Activated T-helper 1 cell treated with anti-CD3 and anti-CD28 coated beads, Interleukin-2, amount 50 U/mL, for 16 hours (primary cell): ENCODE measurements at places on chromosomes 2 and 18.

DNA sequence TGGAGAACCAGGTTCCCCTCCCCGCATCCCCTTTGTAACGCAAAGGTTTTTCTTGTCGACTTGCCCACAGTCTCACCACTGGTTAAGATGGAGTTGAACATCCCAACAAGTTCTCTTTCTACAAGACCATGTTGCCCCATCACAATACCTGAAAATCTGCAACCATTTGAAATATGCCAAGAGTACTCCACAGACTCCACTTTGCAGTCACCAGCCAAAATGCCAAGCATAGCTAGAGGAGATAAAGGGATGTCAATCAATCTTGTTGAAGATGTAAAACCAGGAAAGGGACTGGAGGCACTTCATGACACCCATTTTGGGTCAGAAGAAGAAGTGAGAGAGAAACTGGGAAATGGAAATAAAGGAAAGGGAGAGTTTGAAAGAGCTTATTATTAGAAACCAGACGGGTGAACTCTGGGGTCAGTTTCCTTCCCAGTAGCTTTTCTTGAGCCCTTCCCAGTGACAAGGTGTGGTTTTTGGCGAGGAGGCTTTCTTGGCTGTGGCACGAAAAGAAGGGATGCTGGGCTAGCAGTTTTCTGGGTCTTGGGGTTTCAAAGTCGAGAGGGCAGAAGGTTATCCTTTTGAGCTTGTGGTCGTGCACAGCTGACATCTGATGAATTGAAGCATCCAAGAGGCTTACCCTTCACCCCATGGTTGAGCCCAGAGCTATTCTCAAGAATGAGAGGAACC lies 79.3 kb downstream of the ACAA2 start:
- DNase-seq: no peak

- no peak for DNase-seq
These were observed 54.8 kb downstream of the SEMA4F start for GRCh38 chr2:74708883-74709282.

GRCh38 chr2:165462443-165462842 lies 7.1 kb upstream of the CSRNP3 start:
- DNase-seq: no peak

- no peak for DNase-seq
These were observed 152.4 kb downstream of the MGAT5 start for GRCh38 chr2:134406311-134406710.

GRCh38 chr2:58553937-58554336 lies 312.8 kb upstream of the FANCL start:
- DNase-seq: no peak

DNA sequence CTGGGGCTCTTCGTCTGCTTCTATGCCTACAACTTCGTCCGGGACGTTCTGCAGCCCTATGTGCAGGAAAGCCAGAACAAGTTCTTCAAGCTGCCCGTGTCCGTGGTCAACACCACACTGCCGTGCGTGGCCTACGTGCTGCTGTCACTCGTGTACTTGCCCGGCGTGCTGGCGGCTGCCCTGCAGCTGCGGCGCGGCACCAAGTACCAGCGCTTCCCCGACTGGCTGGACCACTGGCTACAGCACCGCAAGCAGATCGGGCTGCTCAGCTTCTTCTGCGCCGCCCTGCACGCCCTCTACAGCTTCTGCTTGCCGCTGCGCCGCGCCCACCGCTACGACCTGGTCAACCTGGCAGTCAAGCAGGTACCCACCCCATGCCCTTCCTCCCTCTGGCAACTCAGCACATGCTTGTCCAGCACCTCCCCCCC lies 24.2 kb downstream of the STEAP3 start:
- DNase-seq: no peak

GRCh38 chr2:144493027-144493809 lies 26.7 kb downstream of the ZEB2 start:
- DNase-seq: no peak

GRCh38 chr2:177335917-177336450 lies 56.6 kb upstream of the AGPS start:
- DNase-seq: no peak

DNA sequence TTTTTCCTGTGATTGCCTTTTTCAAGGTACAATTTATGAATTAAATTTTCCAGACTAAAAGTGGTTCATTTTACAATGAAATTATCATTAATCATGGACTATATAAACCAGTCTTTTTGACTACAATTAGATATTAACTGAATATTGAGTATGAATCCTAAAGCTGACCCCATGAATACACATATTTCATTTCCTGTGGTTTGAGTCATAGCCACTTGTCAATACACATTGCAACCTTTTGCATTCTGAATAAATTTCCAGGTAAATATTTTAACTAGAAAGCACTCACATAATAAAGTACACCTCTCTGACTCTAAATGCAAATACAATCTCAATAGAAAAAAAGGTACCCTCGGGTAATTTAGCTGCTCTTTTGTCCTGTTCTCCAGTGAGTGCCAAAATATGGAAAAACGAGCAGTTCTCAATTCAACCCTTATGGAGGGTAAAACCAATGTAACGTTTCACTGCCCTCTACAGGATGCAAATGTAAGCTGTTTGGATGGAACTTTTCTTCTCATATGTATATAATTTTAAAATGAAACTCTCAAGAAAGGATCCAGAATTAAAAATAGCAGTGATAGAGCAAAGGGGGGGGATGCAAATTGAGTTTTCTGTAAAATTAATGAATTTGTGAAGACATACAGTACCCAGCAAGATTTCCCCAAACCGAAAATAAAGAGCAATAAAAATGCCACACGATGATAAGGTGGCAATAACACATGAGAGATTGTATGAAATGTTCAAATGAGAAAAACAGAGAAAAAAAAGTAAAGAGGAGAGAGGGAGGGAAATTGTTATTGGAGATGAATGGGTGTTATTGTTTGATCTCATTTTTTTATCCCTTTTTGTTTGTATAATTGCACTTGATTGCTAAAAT lies 1795.7 kb upstream of the PIK3C3 start:
- no peak for DNase-seq

DNA sequence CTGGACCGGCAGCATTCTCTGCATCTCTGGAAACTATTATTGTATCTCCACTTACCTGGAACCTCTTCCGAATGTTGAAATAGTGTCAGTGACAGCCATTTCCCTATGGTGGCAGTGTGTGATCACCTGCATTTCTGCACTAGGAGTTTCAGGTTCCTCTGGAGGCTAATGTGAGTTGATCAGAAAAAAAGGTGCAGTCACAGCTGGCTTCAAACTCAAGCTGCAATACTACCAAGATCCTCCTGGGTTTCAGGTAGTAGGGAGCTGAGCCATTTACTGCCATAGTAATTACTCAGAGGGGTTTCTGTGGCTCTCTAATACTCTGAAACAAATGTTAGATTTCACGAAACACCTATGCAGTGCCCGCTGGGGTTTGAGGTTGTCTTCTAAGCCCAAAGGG lies 183.5 kb upstream of the OSR1 start:
- DNase-seq: no peak

GRCh38 chr2:83730223-83730622 lies 728.9 kb downstream of the SUCLG1 start:
- no peak for DNase-seq

- no peak for DNase-seq
These were observed 223.8 kb downstream of the RIT2 start for GRCh38 chr18:42891705-42892104.

GRCh38 chr2:106332054-106332453 lies 136.2 kb downstream of the RGPD3 start:
- DNase-seq: no peak

- no peak for DNase-seq
These were observed 26.3 kb downstream of the RMC1 start for GRCh38 chr18:23529604-23530003.

- no peak for DNase-seq
These were observed 858 bp upstream of the RTP5 start for GRCh38 chr2:241868661-241869081.

GRCh38 chr2:145284551-145284950 lies 764.6 kb upstream of the ZEB2 start:
- DNase-seq: no peak

DNA sequence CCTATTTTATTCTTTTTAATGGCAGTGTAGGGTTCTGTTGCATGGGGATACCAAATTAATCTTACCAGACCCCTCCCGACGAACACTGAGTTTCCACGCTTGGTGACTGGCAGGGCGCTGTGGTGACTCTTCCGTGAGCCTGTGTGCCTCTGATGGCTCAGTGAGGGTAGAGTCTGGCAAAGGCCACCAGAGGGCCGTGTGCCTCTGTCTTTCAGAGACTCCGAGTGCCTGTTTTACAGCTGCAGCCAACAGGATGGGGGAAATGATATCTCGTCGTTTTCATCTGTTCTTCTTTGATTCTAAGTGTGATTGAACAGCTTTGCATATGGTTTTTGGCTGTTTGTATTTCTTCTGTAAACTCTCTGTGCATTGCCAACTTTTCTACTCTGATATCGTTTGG lies 99.8 kb downstream of the ZNF236 start:
- peak; percentile 5 for DNase-seq

GRCh38 chr2:3404349-3404894 lies 24.9 kb downstream of the TRAPPC12 start:
- DNase-seq: no peak

DNA sequence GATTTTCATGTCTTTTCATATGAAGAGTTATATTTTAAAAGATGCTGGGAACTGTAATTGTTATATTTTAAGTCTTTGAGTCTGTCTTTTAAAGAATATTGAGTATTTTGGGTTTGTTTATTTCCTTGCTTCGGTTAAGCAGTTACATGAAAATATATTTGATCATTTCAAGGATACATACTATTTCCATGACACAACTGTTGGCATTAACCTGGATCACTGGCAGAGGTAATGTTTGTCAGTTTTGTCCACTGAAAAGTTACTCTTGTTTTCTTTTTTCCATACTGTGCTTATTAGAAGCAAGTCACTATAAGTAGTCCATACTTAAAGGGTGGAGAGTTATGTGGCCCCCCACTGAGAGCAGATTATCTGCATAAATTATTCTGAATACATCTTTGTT lies 1142.0 kb upstream of the TMEFF2 start:
- no peak for DNase-seq

DNA sequence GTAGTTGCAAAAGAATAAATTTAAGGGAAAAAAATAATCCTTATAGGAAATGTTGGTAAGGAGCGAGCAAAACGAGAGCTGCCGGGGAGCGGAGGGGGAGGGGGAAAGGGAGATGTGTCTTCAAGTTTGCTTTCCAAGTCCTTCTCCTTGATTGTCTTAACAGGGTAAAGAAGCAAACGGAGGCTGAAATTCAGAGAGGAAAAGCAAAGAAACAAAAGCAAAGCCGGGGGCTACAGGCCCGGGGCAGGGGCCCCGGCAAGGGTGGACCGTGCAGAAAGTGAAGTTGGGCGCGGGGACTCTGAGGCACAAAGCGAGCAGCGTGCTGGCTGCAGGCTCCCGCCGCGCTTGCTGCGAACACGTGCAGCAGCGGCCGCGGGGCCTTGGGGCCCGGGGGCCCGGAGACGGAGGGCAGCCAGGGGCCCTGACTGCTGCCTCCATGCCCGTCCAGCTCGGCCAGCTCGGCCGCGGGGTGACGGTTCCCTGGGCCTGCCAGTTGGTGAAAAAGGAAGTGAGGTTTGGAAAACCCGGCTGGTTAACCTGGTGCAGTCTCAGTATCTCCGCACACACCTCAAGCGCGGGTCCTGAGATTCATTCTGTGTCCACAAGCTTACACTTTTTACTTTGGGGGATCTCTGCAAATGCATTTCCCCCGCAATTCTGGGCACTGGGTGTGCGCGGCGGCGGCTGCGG lies 4.1 kb downstream of the BCL11A start:
- DNase-seq: no peak

GRCh38 chr2:70745276-70745825 lies 22.6 kb downstream of the ADD2 start:
- no peak for DNase-seq

DNA sequence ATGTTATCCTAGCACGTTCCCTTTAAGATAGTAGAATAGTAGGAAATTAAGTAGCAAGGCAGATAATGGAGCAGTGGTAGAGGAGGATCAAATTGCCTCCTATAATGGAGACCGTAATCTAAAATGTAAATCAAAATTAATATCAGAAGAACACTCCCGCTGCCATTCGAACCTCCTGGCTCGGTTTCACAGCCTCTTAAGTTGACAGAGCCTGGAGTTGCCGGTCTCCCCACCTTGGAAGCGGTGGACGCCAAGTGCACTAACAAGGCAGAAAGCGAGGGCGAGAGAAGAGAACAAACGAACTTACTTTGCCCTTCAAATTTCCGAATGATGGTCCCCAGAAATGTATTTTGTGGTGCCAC lies 450 bp downstream of the KCNH7 start:
- DNase-seq: no peak
